ENCODE measurements at places on chromosomes 6 and 20.

DNA sequence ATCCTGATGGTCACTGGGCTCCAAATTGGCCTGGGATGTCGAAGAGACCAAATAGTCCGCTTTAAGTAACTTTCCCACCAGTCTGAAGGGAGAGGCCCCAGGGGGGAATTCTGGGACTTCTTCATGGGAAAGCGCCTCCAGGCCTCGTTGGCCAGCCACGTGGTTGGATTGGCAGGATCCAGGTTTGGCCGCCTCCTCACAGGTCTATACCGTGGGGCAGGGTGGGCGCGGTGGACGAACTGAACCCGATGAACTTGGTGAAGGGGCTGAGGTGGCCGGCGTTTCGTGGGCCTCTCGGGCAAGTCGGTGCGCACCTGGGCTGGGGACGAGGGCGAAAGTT is 297 bp downstream of the POM121L2 start:
- no peak for DNase-seq

DNA sequence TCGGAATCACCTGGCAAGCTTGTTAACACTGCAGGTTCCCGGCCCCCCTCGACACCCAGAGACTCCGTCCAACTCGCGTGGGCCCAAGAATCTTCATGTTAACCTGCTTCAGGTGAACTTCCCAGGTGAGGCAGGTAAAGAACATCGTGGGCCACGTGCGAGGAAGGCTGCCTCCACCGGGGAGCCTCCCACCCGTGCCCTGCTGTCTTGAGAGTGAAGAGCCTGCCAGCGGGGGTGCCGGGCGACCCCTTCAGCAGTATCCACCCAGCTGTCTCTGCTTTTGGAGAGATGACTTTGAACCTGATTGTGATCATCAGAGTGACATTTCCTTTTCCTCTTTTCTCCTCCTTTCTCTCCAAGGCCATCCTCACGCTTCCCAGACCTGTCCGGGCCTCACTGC is 22.9 kb upstream of the RTF2 start:
- DNase-seq = no peak

GRCh38 chr20:23114448-23115082 is 28.4 kb upstream of the CD93 start:
- no peak for DNase-seq

- peak; percentile 22 for DNase-seq
Observed at GRCh38 chr6:105326216-105326615, 76.7 kb downstream of the PREP start.

GRCh38 chr6:55994531-55994930 is 119.1 kb upstream of the BMP5 start:
- no peak for DNase-seq

- no peak for DNase-seq
Observed at GRCh38 chr6:31662124-31662723, 1.6 kb upstream of the C6orf47 start.

DNA sequence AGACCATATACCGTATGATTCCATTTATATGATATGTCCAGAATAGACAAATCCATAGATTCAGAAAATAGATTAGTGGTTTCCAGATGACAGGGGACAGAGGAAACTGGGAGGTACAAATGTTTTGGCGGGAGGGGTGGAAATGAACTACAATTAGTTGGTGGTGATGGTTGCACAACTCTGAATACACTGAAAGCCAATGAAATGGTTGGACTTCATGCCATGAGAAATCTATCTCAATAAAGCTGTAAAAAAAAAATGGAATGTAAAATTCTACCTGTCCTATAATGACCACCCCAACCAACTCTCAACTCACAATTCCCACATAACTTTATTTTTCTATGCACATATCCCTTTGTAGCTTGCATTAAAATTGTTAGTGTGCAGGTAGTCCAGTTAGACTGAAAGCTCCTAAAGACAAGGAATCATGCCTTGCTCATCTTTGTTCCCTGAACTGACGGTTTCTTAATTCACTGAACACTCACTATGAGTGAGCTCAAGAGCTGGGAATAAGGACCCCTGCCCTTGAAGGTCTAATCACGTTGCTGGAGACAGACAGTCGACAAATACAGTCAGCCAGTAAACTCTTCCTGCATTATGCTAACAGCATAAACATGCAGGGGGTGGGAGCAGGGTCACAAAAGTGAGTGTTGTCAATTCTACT is 1.4 kb downstream of the DCDC2 start:
- DNase-seq = no peak

GRCh38 chr6:126033696-126034095 is 47.4 kb downstream of the TRMT11 start:
- peak; percentile 45 for DNase-seq

DNA sequence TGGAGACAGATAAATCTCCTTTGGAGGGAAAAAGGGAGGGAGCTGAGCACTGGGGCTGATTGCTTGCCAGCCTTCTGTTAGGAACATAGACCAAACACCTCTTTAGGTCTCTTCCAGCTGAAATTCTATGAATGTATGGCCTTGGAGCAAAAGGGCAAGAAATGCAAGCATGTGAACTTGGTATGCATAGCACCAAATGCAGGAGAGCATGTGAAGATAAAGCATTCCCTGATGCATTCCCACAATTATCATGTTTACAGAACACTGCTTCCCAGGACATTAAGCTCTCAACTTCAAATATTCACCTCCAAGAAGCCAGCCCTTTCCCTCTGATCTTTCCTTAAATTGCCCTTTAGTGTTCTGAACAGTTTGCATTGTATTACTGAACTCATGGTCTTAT is 15.6 kb downstream of the RIPOR2 start:
- no peak for DNase-seq

DNA sequence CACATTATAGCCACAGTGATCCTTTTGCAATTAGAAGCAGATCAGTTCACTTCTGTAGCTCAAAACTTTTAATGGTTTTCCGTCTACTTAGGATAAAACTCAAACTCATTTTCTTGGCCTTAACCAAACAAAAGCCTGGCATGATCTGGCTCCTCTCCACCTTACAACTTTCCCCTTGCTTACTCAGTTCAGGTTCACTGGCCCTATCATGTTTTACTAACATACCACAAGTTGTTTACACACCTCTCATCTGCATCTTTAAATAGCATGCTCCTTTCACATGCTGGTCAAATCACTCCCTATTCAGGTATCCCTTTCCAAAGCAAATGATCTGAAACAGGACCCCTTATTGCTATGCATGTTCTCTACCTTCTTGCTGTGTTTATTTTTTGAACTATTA is 191.4 kb upstream of the FAM83B start:
- DNase-seq = no peak

DNA sequence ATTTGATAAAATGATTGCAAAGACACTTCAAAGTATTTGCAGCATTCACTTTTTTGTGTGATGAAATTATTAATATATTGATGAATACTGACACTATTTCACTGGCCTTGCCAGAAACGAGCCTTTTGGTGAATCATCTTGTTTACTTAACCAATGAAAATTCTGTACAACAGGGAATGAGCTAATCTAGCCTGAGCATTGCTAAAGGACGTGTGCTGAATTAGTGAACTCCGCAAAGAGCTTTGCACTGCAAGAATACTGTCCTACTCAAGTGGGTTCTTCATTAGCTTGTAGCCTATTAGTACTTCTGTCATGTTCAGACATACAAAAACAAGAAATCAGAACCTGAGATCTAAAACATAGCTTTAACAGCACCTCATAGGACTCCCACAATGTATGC is 172.0 kb upstream of the NRSN1 start:
- no peak for DNase-seq

GRCh38 chr6:110528101-110528929 is 51.9 kb upstream of the SLC22A16 start:
- peak; percentile 70 for DNase-seq

GRCh38 chr6:52788478-52788877 is 15.1 kb downstream of the GSTA1 start:
- no peak for DNase-seq

DNA sequence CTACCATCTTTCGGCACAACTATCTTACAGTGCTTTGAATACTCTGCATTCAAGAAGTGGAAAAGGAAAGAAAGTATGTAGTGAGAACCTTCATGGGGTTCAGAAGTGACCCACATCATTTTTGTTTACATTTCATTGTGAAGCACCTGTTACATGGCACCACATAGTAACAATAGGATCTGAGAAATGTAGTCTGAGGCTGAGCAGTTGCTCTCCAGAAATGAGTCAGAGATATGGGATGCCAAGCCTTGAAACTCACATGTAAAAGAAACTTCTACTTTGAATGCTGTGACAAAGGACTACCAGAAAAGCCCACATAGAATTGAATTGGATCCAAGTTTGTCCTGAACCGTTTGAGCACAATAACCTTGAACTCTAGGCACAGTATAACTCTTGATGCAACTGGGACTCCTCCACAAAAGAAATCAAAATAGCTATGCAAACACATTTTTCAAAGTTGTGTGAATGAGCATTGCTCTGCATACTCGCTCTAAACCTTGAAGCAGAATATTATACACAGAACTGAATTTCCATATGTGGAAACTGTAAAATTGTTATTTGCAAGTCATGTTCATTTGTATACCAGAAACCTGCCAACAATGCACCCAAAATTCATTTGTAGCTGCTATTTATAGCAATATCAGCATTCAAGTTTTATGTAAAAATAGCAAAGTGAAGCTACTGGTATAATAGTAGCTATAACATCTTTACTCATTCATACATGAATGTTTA is 400.9 kb upstream of the POU3F2 start:
- DNase-seq = no peak

- DNase-seq = no peak
Observed at GRCh38 chr6:149147195-149147594, 170.3 kb upstream of the TAB2 start.

DNA sequence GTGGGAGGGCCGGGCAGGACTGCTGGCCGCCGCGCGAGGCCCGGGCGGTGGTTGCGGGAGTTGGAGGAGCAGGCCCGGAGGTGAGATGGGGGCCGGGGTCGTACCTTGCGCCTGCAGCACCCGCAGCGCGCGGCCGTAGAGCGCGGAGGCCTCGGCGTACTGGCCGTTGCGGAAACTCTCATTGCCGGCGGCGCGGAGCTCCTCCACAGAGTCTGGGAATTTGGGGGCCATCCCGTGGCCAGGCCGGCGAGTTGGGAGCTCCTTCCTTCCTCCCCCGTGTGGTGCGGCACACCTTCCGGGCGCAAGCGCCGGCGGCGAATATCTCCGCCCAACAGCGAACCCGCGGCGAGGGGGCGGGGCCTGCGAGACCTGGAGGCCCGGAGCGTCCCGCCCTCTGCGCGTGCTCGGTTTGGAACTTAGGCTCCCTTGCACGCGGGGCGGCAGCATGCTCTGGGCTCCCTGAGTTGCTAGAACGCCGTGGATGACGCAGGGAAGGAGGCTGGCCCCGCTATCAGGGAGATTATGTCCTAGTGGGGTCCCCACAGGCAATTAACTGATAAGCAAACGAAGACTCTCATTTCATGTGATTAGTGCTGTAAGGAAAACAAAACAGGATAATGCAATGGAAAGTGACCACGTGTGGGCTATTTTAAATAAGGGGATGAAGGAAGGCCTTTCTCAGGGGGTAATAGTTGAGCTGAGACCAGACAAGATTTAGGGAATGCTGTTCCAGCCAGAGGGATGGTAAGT is at the start of gene TOMM34:
TOMM34 (minus strand) TSS at position 295 of the 750 bp plus-strand sequence; CDS start at position 231, 64 bp downstream.
- peak; percentile 89 for DNase-seq

DNA sequence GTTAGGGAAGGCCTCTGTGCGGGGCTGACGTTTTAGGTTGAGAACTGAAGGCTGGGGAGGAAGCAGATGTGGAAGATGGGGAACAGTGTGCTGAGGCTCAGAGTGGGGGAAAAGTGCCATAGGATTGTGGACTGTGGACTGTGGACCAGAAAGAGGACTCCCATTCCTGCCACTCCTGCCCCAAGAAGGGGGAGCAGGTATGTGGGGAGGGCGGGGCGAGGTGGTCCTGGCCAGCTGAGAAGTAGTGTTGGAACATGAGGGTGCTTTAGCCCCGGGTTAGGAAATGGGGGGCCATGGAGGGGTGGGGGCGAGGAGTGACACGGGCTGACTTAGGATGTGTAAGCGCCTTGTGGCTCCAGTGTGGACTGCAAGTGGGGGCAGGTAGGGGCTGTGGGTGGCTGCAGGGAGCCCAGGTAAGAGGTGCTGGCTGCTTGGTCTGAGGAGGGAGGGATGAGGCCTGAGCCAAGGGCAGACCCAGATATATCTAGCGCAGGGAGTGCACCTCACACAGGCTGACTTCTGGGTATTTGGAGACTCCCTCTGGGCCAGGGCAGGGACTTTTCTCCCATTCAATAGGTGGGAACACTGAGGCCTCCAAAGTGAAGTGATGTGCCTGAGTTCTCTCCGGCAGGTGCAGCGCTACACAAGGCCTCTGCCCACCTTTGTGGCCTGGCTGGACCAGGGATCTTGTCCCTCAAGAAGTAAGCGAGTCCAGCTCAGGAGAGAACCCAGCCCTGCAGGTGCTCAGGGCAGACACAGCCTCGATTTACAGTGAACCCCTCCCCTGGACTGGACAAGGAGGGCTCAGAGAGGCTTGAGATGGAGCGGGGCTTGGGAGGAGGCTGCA is 76.6 kb upstream of the TOX2 start:
- no peak for DNase-seq

GRCh38 chr6:5275497-5275896 is 14.2 kb downstream of the FARS2 start:
- DNase-seq = no peak

DNA sequence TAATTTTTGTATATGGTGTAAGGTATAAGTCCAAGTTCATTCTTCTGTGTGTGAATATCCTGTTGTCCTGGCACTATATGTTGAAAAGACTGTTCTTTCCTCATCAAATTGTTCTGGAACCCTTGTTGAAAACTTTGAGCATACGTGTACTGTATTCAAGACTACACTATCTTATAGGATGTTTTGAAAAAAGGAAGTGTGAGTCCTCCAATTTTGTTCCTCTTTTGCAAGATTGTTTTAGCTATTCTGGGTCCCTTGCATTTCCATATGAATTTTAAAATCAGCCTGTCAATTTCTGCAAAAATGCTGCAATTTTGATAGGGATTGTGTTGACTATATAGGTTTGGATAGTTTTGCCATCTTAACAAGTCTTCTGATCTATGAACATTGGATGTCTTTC is 195.2 kb downstream of the BACH2 start:
- no peak for DNase-seq

DNA sequence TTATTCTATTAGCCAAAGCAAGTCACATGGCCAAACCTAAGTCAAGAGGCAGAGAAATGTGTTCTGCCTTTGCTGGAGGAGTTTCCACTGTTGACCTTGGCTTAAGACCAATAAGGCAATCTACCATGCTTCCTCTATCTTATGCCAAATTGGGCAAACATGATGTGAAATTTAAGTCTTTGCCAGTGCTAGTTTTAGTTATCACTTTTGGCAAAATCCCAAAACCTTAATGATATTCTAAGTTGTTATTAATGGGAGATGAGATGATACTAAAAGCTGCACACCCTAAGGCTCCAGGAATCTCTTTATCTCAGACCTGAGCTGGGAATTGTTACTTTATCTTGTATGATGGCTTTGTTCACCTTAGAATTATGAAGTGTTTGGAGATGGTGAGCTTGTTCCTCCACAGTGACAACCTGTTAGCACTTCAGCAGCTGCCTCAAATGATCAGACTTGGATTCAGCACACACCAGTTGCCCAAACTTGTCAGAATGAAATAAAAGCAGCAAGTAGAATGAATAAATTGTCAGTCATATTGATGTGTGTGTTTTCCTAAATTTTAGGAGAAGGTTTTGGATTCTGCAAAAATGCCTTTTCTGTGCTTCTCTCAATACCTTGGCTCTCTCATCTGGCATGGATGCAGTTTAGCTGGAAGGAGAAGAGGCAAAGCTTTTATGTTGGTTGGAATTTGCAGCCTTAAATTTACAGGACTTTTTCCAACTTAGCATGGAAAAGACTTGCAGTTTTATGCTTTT is 49.3 kb downstream of the RIN2 start:
- DNase-seq = no peak

Data from Jurkat, Clone E6-1 (cell line).